ENCODE measurements at places on chromosomes 4 and X.

- DNase-seq: peak; percentile 23
Measured at GRCh38 chr4:64158648-64159326, 250.5 kb downstream of the TECRL start.

DNA sequence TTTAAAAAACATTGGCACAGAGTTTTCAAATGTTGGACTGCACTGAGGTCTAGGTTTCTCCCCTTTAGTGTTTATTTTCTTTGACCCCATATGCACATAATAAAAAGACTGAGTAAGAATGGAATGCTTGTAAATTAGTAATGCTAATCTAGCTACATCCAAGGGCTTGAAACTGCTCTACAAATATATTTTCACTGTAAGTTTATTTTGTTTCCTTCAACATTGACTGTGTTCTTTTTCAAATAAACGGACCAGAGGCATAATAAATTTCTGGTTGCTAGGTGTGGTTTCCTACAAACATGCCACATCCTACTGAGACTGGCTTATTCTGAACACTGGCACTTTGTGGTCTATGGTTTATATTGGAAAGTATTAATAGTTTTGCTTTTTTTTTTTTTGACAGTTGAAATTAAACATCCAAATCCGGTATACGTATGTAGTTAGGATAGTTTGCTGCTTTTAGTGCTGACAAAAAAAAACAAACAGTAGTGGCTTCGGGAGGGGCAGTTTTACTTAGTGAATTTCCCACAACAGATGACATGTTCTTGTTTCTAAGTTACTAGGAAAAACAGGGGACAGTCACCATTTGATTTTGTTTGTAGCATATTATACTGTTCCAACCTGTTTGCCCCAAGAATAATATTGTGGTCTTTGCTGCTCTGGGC lies 13.2 kb downstream of the CA5B start:
- DNase-seq: no peak

DNA sequence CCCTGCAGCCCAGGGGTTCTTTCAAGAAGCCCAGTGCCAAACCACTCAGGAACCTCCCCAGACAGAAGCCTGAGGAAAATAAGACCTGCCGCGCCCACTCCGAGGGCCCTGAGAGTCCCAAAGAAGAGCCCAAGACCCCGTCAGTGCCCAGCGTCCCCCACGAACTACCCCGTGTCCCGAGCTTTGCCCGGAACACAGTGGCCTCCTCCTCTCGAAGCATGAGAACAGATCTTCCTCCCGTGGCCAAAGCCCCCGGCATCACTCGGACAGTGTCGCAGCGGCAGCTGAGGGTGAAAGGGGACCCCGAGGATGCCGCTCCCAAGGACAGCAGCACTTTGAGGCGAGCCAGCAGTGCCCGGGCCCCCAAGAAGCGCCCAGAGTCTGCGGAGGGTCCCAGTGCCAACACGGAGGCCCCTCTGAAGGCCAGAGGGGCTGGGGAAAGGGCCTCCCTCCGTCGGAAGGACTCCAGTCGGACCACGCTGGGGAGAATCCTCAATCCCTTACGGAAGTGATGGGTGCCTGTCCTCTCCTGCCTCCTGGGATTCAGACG lies 40.2 kb downstream of the FHDC1 start:
- DNase-seq: no peak

DNA sequence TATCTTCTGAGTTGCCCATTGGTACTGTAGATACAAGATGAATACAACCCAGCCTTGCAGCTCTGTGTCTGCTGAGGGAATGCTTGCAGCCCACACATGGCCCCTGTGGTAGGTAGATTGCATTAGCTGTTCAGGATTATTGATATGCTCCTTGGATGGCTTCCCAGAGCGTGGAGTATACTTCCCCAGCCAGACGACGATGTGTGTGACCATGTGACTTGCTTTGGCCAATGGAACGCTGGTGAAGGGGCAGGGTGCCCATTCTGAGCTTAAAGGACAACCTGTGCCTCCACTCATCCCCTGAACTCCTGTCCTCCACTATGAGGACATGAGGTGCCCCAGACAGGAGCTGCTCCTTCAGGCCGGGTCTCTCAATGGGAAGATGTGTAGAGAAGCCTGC lies 23.9 kb upstream of the FGFBP2 start:
- no peak for DNase-seq

DNA sequence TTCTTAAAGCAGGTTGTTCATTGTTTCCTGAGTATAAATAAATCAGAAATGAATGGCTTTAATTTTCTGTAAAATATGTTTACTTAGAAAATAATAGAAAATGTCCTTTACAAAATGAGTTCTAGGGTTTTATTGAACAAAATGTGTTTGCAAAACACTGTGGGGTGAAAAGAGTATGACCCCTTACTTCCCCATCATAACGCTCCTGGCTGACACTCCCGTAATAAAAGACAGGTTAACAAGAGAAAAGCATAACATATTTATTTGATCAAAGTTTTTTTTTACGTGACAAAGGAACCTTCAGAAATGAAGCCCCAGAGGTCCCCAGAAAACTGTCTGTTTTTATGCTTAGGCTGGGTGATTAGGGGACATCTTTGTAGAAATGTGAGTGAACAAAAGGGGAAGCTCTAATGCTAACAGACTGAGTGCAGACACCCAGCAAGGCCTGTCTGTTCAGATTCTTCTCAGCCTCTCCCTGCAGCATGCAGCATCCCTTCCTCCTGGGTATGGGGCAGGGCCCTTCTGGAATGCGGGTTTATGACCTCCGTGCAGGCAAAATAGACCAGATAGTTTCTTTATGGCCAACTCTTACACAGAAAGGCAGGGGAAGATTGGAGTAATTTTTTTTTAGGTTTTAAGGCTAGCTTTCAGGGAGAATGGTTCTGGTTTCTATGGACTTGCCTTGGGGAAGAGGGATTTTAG lies 26.1 kb downstream of the ZFP42 start:
- no peak for DNase-seq

GRCh38 chr4:158644760-158645159 lies 26.9 kb downstream of the C4orf46 start:
- no peak for DNase-seq
